HCT116 (cell line): ENCODE measurements at places on chromosomes 7 and 10. TPM values are rescaled to one million over a fixed set of nuclear protein-coding genes. Genes with fewer than 3 reads are reported as not detected.

The CEP55 gene
- 63.7 TPM for total RNA-seq

The ETV1 gene
- 23.3 TPM for total RNA-seq

The IL6 gene
- total RNA-seq = not detected

The PLAC9 gene
- not detected for total RNA-seq

The SLC29A4 gene
- total RNA-seq = 24.5 TPM

The CYP2C19 gene
- total RNA-seq = not detected

The CLCN1 gene
- 0.47 TPM for total RNA-seq

The GFRA1 gene
- 0.30 TPM for total RNA-seq

The PRSS1 gene
- 14.6 TPM for total RNA-seq

The FGL2 gene
- total RNA-seq = not detected

- no peaks in the 10 kb centered on the region for H3K27me3 ChIP-seq
- H3K4me3 ChIP-seq = no peak overlapping the region
- no peak overlapping the region for H3K27ac ChIP-seq
- H3K36me3 ChIP-seq = no peaks in the 10 kb centered on the region
- peak; percentile 80 for DNase-seq
These were observed 6.7 kb upstream of the SMNDC1 start for GRCh38 chr10:110311357-110311949.

GRCh38 chr7:133789974-133790373 is 337.2 kb upstream of the LRGUK start:
- no peaks in the 10 kb centered on the region for H3K36me3 ChIP-seq
- H3K27ac ChIP-seq = no peak overlapping the region
- no peak overlapping the region for H3K4me3 ChIP-seq
- no peaks in the 10 kb centered on the region for H3K27me3 ChIP-seq

- H3K4me3 ChIP-seq = no peak overlapping the region
- no peaks in the 10 kb centered on the region for H3K27me3 ChIP-seq
- DNase-seq = no peak
- no peak overlapping the region for H3K27ac ChIP-seq
These were observed 615 bp upstream of the CNTNAP2 start for GRCh38 chr7:146115851-146116520.

GRCh38 chr10:13794992-13795612 is 208.3 kb downstream of the PRPF18 start:
- no peak overlapping the region for H3K4me3 ChIP-seq
- no peak overlapping the region for H3K27ac ChIP-seq
- peaks cover 6% of the 10 kb centered on the region; the same call in 1 of the 2 replicates for H3K27me3 ChIP-seq
- no peaks in the 10 kb centered on the region for H3K4me1 ChIP-seq

DNA sequence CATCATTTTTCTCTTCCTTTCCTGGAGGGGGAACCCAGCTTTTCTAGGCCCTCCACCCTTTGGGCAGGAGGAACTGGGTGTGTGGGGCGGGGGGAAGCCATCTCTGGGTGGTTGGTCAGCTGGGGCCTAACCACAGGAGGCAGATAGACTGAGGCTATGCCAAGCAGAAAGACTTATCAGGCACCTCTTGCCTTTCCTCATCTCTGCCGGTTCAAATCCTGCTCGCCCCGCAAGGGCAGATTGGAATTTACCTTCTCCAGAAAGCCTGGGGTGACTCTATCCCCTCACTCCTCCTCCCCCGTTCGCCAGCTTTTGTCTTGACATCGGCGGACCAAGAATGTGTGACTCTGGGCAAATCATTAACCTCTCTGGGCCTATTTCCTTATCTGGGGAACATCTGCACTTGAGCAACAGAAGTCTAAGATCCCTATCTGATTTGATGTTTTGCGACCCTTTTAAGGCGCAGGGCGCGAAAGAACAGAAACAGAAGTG is 584 bp upstream of the GARS1 start:
- DNase-seq = no peak
- peaks cover 7% of the 10 kb centered on the region for H3K36me3 ChIP-seq
- peak overlapping the region; percentile 92 for H3K27ac ChIP-seq
- peaks cover 5% of the 10 kb centered on the region; the same call in 1 of the 2 replicates for H3K4me1 ChIP-seq
- no peaks in the 10 kb centered on the region for H3K27me3 ChIP-seq

DNA sequence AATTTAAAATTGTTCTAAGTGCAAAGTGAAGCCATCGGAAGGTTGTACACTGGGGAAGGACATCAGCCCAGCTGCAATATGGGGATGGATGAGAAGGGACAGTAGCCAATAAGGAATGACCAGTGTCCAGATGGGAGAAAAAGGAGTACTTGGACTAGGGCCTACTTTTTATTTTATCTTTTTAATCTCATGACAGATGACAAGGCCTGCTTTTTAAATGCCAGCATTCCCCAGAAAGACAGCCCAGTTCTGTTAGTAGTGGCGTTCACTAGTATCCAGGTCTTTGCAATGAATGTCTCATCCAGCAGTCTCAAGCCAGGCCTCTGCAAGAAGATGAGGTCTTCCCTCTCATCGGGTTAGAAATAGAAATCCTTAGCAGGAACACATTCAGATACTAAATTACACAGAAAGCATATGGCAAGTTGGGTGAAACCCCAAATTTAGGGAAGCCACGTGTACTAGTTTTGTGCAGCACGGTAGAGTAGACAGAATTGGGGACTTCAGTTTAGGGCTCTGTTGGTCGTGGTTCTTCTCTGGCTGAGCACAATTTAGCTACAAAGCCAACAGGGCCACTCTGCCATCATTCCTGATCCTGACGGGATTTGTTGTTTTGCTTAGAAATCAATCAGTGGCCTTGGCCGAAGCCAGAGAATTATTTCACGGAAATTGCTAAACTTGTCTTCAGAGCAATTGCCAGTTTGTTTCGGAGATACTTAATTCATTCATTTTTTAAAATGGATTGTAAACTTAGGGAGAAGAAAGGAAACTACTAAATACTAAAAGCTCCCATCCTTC is 227.8 kb downstream of the ARHGAP21 start:
- H3K27me3 ChIP-seq = no peaks in the 10 kb centered on the region
- no peaks in the 10 kb centered on the region for H3K4me1 ChIP-seq
- H3K4me3 ChIP-seq = no peak overlapping the region

DNA sequence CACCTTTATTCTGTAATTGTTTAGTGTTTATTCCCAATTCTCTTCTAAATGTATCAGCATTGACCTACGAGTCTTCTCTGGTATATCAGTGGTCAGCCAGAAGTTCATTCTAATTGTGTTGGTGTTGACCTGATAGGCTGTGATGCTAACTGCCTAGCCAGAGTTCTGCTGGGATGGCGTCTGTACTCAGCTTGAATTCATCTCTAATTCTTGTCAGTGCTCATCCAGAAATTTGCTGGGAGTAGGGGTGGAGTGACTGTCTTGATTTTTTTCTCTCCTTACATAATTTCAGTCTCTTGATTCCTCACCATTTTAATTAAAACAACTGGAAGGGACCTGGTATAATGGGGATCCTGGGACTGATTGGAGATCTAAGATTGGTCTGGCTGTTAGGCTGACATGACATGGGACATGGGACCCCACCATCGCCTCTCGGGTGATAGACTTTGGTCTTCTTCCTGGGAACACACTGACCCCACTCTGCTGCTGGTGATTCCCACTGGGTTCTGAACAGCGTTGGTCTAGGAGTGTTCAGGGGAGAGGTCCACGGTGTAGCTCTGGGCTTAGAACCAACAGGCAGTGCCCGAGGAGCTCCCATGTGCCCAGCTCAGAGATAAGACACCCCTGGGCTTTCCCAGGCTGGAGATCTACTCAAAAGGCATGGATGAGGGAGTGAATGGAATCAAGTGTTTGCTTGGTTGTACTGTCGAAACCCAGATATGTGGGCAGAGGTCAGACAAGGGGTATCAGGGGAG is 3.8 kb downstream of the NEURL1 start:
- H3K27ac ChIP-seq = no peak overlapping the region
- no peaks in the 10 kb centered on the region for H3K36me3 ChIP-seq
- no peak for DNase-seq

- no peak for DNase-seq
- H3K27ac ChIP-seq = no peak overlapping the region
- peaks cover 46% of the 10 kb centered on the region for H3K27me3 ChIP-seq
- no peaks in the 10 kb centered on the region for H3K36me3 ChIP-seq
These were observed 200.2 kb downstream of the WDR37 start for GRCh38 chr10:1256432-1256725.

- DNase-seq = no peak
- no peak overlapping the region for H3K4me3 ChIP-seq
- no peaks in the 10 kb centered on the region for H3K27me3 ChIP-seq
- peaks cover 22% of the 10 kb centered on the region for H3K4me1 ChIP-seq
- H3K27ac ChIP-seq = no peak overlapping the region
- peaks cover 2% of the 10 kb centered on the region for H3K36me3 ChIP-seq
These were observed 13.7 kb downstream of the CISD1 start for GRCh38 chr10:58282615-58283014.

DNA sequence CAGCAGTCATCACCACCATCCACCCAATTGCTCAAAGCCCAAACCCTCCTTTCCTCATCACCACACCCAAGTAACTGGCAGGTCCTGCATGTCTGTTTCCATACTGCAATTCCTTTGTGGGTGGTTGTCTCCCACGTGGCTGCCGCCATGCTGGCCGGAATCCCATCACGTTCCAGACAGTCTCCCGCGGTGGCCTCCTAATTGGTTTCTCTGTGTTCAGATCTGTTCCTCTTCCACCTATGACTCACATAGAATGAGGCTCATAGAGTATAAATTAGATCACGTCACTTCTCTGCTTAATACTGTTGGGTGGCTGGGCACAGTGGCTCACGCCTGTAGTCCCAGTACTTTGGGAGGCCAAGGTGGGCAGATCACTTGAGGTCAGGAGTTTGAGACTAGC is 813.0 kb downstream of the TYW1 start:
- H3K27me3 ChIP-seq = no peaks in the 10 kb centered on the region
- no peak for DNase-seq
- H3K27ac ChIP-seq = no peak overlapping the region
- H3K36me3 ChIP-seq = no peaks in the 10 kb centered on the region
- no peaks in the 10 kb centered on the region for H3K4me1 ChIP-seq

GRCh38 chr10:113907166-113907565 is 52.7 kb downstream of the NHLRC2 start:
- no peaks in the 10 kb centered on the region for H3K4me1 ChIP-seq
- H3K27me3 ChIP-seq = no peaks in the 10 kb centered on the region
- H3K36me3 ChIP-seq = peaks cover 22% of the 10 kb centered on the region
- no peak overlapping the region for H3K4me3 ChIP-seq

DNA sequence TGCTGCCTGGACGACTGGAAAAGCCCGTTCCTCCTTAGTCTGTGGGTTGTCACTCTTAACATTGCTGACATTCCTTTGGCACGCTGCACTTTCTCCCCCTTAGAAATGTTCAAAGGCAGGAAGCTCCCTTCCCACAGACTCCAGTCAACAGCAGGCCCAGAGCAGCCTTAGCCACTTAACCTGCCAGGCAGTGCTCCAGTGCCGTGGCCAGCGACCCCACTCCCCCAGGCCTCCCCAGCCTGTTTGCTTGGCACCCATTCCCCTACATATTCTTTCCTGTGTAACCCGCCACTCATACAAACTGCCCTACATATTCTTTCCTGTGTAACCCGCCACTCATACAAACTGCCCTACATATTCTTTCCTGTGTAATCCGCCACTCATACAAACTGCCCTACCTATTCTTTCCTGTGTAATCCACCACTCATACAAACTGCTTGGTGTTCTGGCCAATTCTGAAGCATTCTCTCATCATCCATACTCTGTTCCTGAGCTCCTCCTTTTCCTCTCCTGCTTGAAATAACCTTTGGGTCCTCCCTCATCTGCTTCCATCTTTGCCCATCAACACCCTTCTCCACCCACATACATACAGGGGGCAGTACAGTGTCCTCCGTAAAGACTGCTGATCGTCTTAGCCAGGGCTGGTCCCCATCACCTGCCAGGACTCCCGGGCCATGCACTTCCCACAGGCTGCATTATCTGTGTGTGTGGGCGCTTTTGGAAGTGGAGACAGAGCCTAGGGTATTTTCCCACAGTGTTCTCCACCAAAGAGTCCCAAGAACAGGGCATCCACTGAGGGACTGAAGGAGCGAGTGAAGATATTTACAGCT is 57.3 kb downstream of the ADARB2 start:
- no peak overlapping the region for H3K27ac ChIP-seq
- H3K4me1 ChIP-seq = no peaks in the 10 kb centered on the region
- no peaks in the 10 kb centered on the region for H3K36me3 ChIP-seq
- no peak for DNase-seq

GRCh38 chr7:24825931-24826661 is 68.8 kb upstream of the GSDME start:
- peak; percentile 93 for DNase-seq
- H3K4me1 ChIP-seq = peaks cover 97% of the 10 kb centered on the region
- H3K27ac ChIP-seq = peak overlapping the region; percentile 94
- H3K4me3 ChIP-seq = peak overlapping the region; percentile 7; the same call in 1 of the 2 replicates

GRCh38 chr7:86320889-86321288 is 322.8 kb upstream of the GRM3 start:
- no peak overlapping the region for H3K4me3 ChIP-seq
- H3K27ac ChIP-seq = no peak overlapping the region
- H3K36me3 ChIP-seq = no peaks in the 10 kb centered on the region

GRCh38 chr10:2592360-2593160 is 474.8 kb upstream of the PFKP start:
- H3K27ac ChIP-seq = no peak overlapping the region
- H3K36me3 ChIP-seq = no peaks in the 10 kb centered on the region
- H3K27me3 ChIP-seq = no peaks in the 10 kb centered on the region
- no peaks in the 10 kb centered on the region for H3K4me1 ChIP-seq
- DNase-seq = no peak

GRCh38 chr7:28630350-28630749 is 218.0 kb downstream of the CREB5 start:
- DNase-seq = no peak
- peaks cover 53% of the 10 kb centered on the region for H3K27me3 ChIP-seq
- H3K36me3 ChIP-seq = no peaks in the 10 kb centered on the region
- no peak overlapping the region for H3K4me3 ChIP-seq

- no peak overlapping the region for H3K27ac ChIP-seq
- no peaks in the 10 kb centered on the region for H3K4me1 ChIP-seq
- H3K36me3 ChIP-seq = no peaks in the 10 kb centered on the region; the same call in 1 of the 2 replicates
- H3K27me3 ChIP-seq = no peaks in the 10 kb centered on the region
- H3K4me3 ChIP-seq = no peak overlapping the region
These were observed 141.3 kb downstream of the GRK5 start for GRCh38 chr10:119348516-119349240.
